ENCODE measurements at places on chromosomes 5 and 9.

GRCh38 chr9:93128715-93129224, 5.3 kb downstream of the NINJ1 start:
- no peak for DNase-seq

DNA sequence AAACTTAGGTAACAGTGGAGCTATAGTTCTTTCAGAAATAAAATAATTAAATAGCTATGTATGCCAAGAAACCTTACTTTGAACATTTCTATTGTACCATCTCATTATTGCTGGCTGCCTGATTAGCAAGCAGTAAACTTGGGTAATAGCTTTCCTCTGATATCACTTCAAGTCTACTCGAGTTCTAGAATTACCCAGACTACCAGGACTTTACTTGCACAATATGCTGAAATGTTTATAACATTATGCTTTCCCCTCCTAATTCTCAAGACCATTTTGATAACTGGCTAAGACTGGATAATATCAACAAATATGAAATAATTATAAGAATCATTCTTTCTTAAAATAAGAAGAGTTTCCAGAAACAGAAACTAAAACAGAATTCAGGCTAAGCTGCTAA, 512.6 kb downstream of the RAB3C start:
- DNase-seq = no peak

- DNase-seq = no peak
Observed at GRCh38 chr5:61603211-61603908, 271.3 kb downstream of the ZSWIM6 start.

- peak; percentile 87 for DNase-seq
Observed at GRCh38 chr9:124695280-124695890, 75.7 kb downstream of the NR6A1 start.

DNA sequence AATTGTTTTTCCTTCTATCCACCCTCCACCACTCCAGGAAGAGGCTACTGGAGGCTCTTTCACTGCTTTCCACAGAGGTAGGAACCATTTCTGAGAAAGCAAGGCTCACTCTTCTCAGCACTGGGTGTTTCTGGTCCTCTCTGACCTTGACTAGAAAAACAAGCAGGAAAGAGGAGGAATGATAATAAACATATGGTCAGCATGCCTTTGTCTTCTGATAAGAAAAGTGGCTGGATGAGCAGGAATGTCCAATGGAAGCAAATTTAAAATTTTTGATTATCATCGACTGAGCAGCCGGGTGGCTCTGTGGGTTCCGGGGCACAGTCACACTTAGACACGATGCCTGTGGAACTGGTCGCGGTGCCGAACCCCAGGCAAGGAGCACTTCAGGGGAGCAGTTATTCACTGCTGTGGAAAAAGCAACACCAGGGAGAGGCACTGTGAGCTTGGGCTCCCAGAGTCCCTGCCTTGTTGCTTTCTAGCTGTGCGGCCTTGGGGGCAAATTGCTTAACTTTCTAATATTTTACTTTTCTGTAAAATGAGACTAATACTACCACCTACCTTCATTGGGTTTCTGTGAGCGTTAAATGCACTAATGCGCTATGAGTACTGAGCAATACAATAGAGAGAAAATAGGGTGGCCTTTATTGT, 157.0 kb upstream of the LHFPL2 start:
- DNase-seq = no peak

DNA sequence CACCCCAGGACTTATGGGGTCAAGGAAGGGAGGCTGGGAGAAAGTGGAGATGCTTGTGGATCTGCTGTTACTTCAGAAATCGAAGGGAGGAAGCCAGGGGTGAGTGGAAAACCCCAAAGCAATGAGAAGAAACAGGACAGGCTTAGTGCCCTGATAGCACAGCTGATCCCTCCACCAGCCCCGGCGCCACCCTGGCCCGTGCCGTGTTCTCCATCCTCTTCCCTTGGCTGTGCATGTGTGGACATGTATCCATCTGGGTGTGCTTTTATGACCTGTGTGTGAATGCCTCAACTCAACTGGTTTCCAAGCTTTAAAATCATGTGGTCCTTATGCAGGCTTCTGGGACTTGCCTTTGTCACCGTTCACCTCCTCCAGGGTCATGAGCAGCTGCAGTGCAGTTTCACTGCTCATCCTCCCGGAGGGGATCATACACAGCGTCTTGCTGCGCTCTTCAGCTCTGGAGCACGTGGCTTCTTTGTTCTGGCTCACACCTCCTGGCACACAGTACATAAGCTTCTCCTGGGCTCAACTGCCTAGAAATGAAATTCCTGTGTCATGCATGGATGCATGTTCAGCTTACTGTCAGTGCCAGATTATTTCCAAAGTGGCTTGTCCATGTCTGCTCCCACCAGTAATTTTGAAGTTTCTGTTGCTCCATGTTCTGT, 58.2 kb downstream of the IPPK start:
- no peak for DNase-seq

DNA sequence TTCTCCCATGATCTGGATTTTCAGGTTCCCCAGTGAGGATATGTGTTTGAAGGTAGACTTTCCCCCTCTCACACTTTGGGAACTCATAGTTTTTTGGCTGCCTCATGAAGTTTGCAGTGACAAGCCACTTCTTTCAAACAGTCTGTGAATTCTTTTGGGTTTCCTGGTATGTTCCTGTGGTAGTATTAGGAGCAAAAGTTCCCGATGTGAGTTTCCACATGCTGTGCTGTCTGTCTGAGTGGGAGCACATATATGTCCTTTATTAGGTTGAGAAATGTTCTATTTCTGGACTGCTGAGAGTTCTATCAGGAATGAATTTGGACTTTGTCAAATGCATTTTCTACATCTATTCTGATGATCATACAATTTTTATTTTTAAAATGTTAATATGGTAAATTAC, 273.2 kb upstream of the TARS1 start:
- no peak for DNase-seq

- no peak for DNase-seq
Observed at GRCh38 chr5:52838326-52839015, 50.8 kb downstream of the ITGA1 start.

GRCh38 chr5:78837836-78838235, 147.3 kb downstream of the ARSB start:
- no peak for DNase-seq

GRCh38 chr9:125650271-125650737, 56.7 kb downstream of the MAPKAP1 start:
- DNase-seq = no peak

- no peak for DNase-seq
Observed at GRCh38 chr5:80917631-80918030, 42.5 kb upstream of the RASGRF2 start.

DNA sequence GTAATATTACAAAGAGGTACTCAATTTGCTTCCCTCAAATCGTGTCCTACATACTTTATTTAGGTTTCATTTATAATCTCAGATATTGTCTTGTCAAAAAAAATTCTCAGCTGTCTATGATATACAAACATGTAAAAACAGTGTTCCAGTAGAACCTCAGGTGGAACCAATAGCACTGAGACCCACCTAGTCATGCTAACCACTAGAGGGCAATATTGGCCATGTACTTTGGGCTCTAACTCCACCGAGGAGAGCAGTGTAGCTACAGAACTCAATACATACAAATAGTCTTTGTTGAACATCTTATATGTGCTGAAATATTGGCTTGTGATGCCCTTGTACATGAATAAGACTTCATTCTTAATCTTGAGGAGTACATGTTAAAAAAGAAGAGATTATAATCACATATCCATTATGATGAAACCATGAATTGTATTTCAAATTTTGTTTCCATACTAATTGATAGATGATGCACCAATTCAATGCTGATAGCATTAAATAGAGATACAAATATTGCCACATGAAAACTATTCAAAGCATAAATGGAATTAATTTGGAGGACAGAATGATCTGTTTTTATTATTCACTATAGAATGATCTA, 71.2 kb upstream of the CNTLN start:
- peak; percentile 26 for DNase-seq

DNA sequence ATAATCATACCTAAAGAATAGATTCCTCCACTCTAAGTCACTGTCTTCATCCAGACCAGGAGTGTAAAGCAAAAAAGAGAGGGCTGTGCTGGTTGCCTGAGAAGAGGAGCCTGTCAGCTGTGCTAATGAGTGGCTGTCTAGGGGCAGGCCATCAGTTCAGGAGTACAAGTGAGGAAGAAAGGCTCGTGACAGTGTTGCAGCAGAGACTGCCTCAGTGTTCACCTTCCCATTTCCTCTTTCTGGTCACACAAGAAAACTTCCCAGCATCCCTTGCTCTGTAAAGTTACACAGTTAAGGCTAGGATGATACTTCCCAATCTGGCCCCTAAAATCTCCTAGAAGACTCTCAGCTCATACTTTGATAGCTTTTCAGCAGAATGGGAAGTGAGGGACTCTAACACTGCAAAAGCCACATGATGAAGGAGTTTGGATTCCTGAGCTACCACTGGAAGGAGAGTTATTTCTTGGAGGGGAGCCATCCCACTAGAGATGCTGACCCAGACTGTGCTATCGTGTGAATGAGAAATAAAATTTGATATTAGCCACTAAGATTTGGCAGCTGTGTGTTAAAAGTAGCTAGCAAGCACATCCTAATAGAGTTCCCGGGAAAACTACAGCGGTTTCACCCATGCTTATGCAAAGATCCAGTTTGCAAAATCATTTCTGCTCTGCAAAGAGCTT, 67.1 kb downstream of the ADAMTS12 start:
- no peak for DNase-seq

DNA sequence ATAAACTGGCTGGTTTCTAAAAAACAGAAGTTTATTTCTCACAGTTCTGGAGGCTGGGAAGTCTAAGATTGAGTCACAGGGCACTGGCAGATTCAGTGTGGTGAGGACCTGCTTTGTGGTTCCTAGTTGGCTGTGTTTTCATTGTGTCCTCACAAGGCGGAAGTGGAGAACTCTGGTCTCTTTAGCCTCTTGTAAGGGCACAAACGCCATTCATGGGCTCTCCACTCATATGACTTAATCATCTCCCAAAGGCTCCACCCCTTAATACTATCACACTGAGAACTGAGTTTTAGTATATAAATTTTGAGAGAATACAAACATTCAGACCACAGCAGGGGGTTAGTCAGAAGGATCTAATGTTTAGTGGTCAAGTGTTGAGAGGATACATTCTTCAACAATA, 208.2 kb downstream of the SEC61B start:
- no peak for DNase-seq

DNA sequence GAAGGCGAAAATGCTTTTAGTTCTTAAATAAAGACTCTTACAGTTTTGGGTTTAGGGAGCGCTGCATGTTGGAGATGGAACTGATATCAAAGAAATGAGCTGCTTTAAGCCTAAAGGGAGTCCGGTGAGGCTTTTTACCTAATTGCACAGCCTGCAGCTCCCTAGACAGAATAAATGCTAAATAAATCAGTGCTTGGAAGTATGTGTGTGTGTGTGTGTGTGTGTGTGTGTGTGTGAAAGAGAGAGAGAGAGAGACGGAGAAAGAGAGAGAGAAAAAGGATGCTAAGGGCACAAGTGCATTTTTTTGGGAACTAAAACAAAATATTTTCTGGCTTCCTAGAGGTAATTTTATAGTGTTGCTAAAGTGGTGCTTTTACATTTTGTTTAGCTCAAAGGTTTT, 88.4 kb downstream of the MTRR start:
- DNase-seq = no peak

DNA sequence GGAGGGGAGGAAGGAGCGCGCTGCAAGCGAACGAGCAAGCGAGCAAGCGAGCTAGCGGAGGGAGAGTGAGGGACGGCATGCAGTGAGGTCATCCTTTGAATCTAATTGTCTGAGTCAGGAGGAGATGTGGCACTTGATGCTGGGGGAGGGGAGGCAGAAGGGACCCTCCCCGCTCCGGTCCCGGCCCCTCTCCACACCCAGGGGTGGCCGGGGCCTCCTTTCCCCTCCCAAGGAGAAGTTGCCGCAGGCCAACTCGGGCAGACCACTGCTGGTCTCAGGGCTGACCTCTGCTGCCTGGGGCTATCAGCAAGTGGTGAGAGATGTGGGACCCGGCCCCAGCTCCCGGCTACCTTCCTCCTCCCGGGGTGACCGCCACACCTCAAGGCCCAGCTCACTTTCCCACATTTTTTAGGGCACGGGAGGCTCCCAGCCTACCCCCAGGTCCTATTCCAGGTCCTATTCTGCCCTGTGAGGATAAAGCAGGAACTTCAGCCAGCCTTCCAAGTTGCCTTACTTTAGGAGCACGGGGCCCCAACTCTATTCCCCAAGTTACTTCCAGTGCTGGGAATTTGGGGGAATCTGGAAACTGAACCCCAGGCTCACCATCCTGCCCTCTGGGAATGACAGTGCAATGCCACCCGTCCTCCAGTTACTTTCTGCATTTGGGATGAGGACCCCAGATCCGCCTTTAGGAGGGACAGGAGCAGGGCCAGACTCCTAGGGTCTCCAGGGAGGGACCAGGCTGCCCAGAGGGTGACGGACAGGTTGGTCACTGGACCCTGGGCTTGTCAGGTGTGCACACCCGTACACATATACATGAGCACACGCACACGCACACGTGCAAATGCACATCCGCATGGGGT, 11.1 kb downstream of the CNTFR start:
- no peak for DNase-seq

DNA sequence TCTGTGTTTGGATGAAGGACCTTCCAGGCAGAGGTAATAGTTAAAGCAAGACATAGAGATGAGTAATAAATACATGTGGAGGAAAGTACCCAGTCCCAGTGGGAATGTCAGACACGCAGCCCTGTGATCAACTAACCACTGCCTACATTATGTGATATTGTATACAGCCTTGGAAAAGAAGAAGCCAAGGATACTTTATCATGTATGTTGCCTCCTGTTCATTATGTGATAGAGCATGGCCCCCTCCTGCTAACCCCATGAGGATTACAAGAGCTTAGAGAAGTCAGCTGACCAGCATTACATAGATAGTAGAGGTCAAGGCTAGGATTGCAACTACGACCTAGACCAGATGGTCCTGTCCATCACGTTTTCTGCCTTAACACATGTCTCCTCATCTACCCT, 497.0 kb upstream of the TNC start:
- DNase-seq = peak; percentile 75

- DNase-seq = no peak
Observed at GRCh38 chr5:88887342-88887741, 4.4 kb upstream of the MEF2C start.
